ENCODE measurements at places on chromosomes 5 and 9. TPM values are rescaled to one million over a fixed set of nuclear protein-coding genes. Genes with fewer than 3 reads are reported as not detected.

GRCh38 chr9:137952976-137953666, 75.5 kb downstream of the CACNA1B start:
- DNase-seq = no peak

DNA sequence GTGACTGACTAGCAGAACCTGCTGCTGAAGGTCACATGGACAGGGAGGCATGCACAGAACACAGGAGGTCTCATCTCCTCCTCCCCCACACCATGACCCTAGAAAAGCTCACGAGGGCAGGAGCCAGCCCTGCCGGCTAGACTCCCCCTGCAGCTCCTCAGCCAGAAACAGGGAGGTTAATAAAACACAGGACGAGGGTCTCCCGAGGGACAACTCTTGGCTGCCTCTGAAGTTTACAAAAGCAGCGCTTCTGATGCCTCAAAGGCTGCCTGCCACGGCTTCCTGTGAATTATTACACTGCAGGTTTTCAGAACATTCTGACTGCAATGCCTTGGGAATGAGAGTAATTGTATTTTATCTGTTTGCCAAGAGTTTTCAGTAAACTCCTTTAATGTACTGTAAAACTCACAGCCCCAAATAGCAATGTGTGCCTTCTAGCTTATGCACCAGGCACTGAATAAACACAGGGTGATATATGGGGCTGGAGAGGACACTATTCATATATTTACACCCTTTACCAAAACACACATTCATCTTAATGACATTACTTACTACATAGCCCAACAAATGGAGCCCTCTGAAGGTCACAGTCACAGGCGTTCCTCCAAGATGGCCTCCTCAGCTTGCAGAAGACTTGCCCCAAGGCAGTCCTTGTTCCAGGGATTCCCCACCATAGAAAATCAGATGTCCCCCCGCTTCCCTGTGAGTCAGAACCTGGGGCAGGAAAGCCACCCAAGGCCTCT, 83.7 kb downstream of the C5orf15 start:
- no peak for DNase-seq

DNA sequence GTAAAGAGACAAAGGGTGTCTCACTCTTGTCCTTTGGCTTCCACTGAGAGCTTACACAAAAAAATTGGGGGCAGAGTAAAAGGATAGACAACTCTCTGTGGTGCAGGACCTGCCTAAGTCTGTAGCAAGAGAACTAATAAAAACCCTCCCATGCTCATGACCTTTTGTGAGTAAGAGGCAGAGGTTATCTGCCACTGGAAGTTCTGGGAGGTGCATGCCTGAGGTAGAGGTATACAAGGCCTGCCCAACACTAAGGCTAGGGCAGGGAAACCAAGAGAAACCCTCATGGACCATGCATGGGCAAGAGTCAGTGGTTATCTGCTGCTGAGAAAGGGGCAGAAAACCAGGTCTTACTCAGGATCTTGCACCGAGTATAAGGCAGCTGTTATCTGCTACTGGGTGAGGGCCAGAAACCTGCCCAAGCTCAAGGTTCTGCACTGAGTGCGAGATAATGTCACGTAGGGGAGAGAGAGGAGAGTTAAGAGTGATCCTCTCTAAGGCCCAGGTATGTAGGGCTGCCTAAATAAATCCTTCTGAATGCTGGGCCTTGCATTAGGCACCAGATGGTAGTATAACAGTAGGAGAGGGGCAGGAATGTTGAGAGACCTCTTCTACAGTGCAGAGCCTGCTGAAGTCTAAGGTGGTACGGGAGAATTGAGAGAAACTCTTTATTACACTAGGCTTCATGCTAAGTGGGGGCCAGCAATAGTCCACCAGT, 143.4 kb downstream of the MACROH2A1 start:
- DNase-seq = no peak

DNA sequence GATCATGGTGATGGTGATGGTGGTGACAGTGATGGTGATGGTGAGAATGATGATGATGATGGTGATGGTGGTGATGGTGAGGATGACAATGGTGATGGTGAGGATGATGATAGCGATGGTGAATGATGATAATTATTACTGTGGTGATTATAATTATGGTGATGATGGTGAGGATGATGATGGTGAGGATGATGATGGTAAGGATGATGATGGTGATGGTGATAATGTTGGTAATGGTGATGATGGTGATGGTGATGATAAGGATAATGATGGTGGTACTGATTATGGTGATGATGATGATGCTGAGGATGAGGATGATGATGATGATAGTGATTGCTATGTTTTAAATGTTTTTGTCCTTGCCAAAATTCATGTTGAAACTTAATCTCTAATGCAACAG, 37.3 kb upstream of the HRH2 start:
- DNase-seq = no peak

The TCF7 gene
- total RNA-seq = 3.3 TPM

The ZDHHC11B gene
- total RNA-seq = 0.12 TPM

The MYMK gene
- total RNA-seq = not detected

DNA sequence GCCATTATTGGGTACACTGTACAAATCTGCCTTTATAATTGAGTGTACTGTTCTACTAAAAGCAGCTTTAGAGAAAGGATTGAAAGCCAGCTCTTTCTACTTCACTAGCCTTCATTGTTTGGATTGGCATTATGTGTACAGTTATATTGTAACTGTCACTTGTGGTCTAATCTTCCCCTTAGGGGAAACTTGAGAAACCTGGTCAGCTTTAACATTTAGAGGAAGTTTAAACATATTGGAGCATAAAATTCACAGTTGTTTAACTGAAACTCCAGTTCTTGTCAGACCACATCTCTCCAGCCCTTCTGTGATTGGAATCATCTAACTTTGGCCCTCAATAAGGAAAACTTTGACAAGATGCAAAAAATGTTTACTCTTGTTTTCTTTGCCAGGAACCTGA, 24.6 kb downstream of the PIK3R1 start:
- no peak for DNase-seq

The CEMIP2 gene
- 398 TPM for total RNA-seq

- DNase-seq = no peak
These were observed 132.7 kb upstream of the APC start for GRCh38 chr5:112604732-112605630.

GRCh38 chr5:107813559-107813958, 142.8 kb upstream of the EFNA5 start:
- no peak for DNase-seq

GRCh38 chr5:179914032-179914755, 6.5 kb upstream of the TBC1D9B start:
- peak; percentile 88 for DNase-seq

DNA sequence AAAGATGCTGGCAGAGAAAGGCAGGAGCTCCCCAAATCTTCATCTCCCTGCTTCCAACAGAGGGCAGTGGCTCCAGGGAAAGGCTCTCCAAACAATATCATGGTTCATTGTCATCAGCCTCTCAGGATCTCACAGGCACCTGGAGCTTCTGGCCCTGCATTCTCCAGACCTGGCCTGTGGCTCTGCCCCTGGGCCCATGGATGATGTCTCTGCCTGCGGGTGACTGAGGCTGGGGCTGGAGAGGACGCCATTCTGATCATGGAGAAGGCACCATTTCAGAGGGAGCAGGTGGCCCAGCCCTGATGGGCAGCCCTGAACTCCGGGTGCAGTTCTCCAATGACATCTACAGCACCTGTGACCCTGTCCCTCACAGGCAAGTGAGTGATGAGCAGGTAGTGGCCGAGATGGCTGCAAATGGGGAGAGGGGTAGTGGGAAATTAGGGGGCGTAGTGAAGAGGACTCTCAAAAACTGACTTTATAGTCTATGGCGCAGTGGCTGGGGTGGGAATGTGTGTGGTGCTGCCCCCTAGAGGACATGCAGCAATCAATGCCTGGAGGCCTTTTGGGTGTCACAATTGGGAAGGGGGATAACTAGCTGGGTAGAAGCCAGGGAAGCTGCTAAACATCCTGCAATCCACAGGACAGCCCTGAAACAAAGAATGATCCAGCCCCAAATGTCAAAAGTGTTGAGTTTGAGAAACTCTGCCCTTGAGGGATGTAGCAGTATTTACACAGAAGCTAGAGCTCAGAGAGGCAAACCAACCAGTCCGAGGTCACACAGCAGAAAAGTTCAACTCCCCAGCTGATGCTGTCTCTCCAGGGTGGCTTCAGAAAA, 3.2 kb downstream of the SH3PXD2B start:
- no peak for DNase-seq

DNA sequence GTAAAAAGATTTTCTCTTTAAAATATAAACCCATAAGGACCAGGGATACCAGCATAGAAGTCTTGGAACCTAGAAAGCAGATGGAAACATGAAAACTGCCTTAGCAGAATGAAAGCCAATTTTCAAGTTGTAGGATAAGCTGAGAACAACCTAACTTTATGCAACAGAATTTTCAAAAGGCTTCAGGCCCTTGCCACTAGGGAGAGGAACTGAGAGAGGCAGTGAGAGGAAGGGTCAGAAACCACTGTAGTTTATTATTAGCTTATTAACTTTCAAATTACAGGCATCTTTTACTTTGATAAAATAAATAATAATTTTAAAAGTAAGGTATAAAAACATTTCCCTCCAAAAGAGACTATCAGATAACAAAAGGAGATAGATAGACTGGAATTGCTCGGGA, 33.4 kb downstream of the FAM81B start:
- DNase-seq = no peak

The PCDHGB1 gene
- total RNA-seq = 3.0 TPM

The TNC gene
- total RNA-seq = 237 TPM

- DNase-seq = peak; percentile 29
These were observed 2.0 kb downstream of the LARP1 start for GRCh38 chr5:154756868-154757813.

DNA sequence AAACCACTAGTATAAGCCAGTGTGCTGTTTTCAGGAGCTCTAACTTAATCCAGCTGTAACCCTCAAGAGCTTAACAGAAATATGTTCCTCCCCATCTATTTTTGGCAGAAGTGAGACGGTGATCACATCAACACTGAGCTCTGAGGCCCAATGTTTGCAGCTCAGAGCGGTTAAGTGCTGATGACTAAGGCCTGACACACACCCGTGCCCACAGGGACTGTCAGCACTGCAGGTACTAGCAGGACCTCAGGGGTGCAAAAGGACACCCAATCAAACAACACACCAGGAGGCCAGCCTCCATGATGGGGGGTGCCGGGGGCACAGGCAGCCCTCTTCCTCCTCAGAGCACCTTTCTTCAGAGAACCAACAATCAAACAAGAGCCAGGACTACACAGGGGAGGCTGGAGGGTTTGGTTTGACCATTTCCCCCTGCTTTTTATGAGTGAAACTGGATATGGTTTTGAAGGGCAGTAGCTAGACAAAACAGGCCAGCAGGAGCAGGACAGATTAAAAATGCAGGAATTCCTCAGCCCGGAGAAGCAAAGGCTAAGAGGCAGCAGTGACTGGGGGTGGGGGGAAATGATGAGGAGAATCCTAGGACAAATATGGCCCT, 61.3 kb downstream of the RAPGEF1 start:
- peak; percentile 96 for DNase-seq

DNA sequence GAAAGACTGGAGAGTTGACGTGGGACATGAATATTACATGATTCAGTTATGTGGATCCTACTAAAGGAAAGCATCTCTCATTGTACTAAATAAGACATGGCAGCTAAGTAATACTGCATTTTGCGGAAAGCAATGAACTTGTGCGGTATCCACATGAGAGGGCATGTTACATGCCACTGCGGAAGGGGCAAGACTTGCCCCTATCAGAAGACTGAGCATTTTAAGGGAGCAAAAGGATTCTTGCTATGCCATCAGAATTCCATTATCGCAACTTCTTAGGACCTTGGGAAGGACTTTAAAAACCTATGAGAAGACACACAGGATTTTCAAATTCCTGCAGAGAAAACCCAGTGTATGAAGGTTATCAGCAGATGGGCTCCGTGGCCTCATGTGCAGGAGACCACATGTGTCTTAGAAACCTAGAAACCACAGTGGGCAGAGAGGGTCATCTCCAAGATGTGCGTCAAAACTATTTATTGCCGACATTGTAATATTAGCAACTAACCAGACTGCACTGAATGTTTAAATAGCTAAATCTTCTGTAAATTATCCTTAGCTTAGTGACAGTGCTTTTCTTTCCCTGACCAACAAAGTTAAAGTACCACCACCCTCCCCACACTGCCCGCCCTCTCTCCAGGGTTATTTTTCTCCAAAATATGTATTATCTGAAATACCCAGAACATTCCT, 457.7 kb downstream of the ICE1 start:
- no peak for DNase-seq

GRCh38 chr9:127909839-127910273, 7.0 kb downstream of the ST6GALNAC4 start:
- DNase-seq = no peak

DNA sequence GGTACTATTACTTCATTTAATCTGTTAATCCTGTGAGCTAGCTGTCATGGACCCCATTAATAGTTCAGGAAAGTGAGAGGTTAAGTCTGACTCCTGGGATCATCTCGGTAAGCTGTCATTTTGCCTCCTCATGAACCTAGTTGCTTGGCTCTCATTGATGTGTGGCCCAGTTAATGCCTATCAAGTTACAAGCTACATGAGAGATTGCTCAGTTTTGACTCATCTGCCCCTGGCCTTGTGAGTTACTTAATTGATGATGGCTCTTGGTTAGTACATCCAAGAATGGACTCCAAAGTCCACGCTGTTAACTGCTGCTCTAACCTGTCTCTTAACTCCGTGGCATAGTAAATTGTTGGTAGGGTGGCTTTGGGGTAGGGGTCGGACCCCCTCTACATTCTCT, 23.9 kb downstream of the LARP1 start:
- DNase-seq = peak; percentile 84

- peak; percentile 58 for DNase-seq
These were observed 51.0 kb downstream of the GNAQ start for GRCh38 chr9:77980622-77981021.

The CTXN3 gene
- not detected for total RNA-seq

The IGFBPL1 gene
- not detected for total RNA-seq

GRCh38 chr5:28281351-28281750, 1243.0 kb upstream of the CDH9 start:
- DNase-seq = peak; percentile 21

The ARHGEF39 gene
- 1.4 TPM for total RNA-seq

GRCh38 chr5:137164536-137164935, 334.6 kb downstream of the SPOCK1 start:
- no peak for DNase-seq

The ZNF366 gene
- not detected for total RNA-seq

The PCDHGA1 gene
- total RNA-seq = 0.19 TPM

The RNF208 gene
- not detected for total RNA-seq

GRCh38 chr9:127644943-127645342, 32.9 kb downstream of the STXBP1 start:
- no peak for DNase-seq

The SPATA31C1 gene
- not detected for total RNA-seq

GRCh38 chr9:110320651-110321445, 16.8 kb downstream of the TXNDC8 start:
- DNase-seq = no peak

DNA sequence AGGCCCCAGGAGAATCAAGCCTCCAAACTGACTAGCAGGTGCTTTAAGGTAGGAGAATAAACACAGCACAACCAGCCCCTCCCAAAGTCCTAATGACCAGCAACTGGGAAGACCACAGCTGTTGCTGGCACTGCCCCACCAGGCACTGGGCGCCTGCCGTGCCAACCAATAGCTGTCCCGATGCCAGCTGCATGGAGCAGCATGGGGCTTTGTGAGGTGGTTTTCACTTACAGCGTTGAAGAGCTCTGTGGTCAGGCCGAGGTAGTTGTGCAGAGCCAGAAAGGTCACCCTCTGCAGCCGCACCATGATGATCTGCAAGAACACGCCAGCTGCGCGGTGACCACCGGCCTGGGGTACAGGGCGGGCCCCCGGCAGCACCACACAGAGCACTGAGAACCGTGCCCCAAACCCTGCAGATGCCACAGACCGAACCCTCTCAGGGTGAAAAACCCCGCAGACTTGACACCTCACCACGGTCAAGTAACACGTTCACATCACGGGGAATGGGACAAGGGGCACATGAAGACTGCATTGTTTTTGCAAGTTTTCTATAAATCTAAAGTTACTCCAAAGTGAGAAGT, 28.7 kb downstream of the PNPLA7 start:
- no peak for DNase-seq

The EXD3 gene
- 10.8 TPM for total RNA-seq

The LHX3 gene
- total RNA-seq = not detected

Data from mammary epithelial cell (primary cell).